ENCODE measurements at places on chromosomes 11 and 22.
A peak's percentile ranks its signal among the peaks of the same experiment; 100 is the strongest.

DNA sequence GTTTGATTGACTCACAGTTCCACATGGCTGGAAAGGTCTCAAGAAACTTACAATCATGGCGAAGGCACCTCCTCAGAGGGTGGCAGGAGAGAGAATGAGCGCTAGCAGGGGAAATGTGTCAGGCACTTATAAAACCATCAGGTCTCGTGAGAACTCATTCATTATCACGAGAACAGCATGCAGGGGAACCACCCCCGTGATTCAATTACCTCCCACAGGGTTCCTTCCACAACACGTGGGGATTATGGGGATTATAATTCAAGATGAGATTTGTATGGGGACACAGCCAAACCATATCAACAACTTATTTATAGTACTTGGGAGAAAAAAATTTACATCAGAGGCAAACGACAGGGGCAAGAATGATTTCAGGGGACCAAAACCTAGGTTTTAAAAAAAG lies 3.0 kb downstream of the ME3 start:
- no peak for DNase-seq

- DNase-seq, result no peak
Observed at GRCh38 chr11:126280595-126280994, 2.3 kb upstream of the TIRAP start.

DNA sequence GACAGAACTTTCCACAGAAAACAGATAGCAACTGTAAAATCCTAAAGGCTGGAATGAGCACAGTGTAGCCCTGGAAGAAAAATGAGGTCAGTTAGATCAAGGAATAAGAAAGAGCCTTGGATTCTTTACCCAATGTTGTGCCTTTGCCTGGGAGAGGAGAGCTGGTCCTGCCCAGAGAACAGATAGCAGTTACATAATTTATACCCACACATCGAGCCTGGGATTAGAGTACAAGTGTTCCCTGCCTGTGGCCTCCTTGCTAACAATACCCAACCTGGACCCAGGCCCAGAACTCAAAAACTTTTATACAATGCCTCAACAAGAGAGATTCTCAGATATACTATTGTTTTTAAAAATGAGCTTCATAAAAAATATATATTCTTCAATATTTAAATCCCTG lies 1998.4 kb downstream of the LRRC4C start:
- no peak for DNase-seq

GRCh38 chr22:40276996-40277823 lies 69.1 kb upstream of the ADSL start:
- DNase-seq, result no peak

DNA sequence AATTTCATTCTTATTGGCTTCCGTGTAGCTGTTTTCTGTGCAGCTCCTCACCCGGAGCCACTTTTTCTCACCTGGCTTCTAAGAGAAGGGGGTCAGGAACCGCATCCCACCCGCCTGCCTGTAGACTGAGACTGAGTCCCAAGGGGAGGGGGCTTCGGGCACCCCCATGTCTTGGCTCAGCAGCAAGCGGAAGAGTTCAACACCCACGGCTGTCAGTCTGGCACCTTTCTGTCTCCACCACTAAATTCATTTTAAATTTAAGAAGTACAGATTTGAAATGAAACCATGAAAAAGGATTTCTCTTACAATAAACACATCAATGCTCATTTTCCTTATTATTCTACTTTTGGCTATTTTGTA lies 66.7 kb downstream of the EFCAB6 start:
- DNase-seq, result no peak

DNA sequence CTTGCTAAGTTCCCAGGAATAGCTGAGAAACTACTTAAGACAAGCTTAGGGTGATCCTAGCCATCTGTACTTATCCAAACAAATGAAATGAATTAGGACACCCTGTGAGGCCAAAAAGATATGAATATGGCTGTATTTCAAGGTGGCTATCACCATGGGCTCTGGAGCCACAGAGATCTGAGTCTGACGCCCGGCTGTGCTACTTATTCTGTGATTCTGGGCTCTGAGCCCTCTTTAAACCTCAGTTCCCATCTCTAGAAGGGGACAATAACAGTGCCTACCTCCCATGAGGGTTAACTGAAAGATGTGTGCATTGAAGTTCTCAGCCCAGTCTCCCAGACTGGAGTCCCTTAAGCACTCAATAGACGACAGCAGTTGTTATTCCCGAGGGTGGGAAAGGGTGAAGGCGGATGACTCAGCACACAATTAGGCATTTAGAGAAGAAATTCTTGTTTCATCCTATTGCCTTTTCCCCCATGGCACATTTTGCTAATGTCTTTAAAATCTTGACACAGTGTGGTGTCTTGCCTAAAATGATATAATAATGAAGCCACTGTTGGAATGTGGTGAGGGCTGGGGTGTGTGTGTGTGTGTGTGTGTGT lies 132.5 kb downstream of the ADAMTS15 start:
- no peak for DNase-seq

GRCh38 chr11:96254087-96254486 lies 88.9 kb downstream of the MAML2 start:
- no peak for DNase-seq

DNA sequence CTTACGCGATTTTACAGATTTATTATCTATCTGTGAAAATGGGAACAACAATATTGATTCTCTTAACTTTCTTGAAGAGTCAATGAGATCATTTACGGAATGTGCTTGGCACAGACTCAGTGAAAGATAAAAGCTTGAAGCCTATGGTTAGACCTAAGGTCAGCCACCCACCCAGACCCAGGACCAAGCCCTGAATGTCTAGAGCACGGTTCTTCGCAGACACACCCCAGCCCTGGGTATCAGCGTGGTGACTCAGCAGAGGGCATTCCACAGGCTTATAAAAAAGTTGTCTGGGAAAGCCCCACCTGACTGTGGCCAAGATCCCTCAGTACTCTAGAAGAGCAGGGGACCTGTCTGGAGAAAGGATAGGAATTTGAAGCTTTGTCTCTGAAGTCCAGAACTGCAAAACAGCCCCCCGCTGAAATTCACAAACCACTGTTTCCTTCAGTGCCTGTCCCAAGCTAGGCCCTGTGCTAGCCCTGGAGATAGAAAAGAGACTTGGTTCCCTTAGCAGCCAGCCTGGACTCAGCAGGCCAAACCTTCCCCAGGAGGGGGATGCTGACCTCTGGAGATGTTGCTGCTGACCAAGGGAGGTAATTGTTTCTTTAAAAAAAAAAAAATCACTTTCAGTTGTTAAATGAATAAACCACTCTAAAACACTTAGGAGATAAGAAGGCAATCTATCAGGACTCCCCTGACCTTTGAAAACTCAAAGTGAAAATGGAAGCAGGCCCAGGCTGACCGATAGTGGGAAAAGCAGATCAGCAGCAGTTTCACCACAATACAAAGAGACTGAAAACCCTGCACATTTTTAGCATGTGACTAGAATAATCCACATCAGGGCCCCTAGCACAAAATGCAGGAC lies 114.0 kb downstream of the ABTB2 start:
- no peak for DNase-seq

DNA sequence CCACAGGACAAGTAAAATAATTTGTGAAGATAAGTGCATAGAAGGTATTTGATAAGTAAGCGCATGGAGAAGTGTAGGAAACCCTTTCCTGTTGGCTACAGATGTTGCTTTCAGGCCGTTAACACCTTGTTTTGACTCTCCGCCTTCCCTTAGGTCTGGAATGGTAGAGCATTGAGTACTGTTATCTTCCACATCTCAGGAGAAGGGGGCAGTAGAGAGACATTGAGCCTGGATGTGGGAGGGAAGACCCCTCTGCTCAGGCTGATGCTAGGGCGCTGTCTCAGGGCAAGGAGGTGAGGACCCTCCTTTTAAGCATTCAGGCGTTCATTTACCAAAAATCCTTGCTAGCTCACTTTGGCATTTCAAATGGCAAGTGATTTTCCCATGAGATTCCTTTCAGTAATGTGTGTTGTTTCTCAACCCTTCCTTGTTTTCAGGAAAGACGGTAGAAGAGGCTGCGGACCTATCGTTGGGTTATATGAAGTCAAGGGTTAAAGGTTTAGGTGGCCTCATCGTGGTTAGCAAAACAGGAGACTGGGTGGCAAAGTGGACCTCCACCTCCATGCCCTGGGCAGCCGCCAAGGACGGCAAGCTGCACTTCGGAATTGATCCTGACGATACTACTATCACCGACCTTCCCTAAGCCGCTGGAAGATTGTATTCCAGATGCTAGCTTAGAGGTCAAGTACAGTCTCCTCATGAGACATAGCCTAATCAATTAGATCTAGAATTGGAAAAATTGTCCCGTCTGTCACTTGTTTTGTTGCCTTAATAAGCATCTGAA lies 27.0 kb upstream of the SCGB1A1 start:
- DNase-seq, result no peak

DNA sequence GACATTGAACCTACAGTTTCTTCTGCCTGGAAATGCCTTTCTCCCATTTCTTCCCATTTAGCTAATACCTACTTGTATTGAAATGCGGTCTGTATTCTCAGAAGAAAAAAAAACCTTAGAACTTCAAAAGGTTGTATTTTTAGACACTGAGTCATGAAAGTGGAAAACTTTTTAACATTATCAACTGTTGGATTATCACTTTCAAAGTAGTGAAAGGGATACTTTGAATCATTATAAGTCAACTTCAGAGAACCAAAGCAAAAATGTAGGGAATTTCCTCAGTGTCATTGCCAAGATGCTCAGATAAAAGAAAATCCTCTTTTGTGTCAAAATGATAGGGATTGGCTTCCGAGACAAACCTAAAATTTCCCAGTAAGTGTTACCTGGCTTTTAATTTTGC lies 6.6 kb downstream of the HOATZ start:
- DNase-seq, result no peak

- DNase-seq, result no peak
Observed at GRCh38 chr11:95849087-95849825, 59.0 kb downstream of the CEP57 start.

DNA sequence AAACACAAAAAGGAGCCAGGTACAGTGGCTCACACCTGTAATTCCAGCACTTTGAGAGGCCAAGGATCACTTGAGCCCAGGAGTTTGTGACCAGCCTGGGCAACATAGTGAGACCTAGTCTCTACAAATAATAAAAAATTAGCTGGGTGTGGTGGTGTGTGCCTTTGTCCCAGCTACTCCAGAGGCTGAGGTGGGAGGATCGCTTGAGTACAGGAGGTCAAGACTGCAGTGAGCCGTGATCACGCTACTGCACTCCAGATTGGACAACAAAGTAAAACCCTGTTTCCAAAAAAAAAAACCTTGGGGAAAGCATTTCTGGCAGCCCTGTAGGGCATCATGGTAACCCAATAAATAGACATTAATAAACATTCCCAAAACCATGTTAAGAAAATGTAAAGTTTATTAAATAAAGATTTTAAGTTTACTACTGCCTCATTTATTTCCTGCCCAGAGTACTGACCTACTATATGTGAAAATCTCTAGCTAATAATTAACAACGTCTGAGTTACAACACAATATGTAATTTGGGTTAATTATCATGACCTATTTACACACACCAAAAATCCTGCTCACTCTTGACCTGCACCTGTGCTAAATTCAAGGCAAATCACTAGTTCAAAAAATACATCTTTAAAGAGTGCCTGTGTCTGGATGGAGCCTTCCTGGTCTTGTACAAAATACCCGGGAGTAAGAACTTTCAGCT lies 8.4 kb downstream of the EEF1G start:
- no peak for DNase-seq

- DNase-seq, result no peak
Observed at GRCh38 chr22:32815059-32815458, 13.6 kb downstream of the TIMP3 start.

DNA sequence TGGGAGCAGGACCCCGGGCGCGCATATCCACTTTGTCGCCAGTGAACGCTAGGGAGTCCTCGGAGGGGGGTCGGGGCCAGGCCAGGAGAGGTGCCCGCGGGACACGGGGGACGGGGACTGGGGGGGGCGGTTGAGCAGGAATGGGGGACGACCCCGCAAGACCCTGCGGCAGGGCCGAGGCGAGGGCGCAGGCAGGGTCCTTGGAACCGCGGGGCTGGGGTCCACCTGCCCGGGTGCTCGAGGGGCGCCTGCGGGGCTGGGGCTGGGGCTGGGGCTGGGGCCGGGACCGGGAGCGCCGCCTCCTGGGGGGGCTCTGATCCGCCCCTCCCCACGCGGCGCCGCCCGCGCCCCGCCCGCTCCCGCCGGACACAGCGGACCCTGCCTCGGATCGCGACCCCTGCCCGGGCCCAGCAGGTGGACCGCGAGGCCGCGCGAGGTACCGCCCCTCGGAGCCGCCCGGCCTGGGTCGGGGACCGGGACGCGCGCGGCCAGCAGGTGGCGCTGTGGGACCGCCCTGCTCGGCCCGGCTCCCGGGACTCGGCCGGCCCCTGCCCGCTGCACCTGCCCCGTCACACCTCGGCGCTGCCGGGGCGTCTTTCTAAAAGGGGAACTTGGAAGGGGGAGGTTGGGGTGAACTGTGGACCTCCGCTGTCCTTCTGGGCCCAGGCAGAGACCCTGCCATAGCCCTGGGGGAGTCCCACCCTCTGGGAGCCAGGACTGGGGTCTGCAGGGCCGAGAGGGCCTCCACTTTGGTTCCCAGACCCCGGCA lies 11.0 kb downstream of the CRELD2 start:
- DNase-seq, result peak; percentile 71

DNA sequence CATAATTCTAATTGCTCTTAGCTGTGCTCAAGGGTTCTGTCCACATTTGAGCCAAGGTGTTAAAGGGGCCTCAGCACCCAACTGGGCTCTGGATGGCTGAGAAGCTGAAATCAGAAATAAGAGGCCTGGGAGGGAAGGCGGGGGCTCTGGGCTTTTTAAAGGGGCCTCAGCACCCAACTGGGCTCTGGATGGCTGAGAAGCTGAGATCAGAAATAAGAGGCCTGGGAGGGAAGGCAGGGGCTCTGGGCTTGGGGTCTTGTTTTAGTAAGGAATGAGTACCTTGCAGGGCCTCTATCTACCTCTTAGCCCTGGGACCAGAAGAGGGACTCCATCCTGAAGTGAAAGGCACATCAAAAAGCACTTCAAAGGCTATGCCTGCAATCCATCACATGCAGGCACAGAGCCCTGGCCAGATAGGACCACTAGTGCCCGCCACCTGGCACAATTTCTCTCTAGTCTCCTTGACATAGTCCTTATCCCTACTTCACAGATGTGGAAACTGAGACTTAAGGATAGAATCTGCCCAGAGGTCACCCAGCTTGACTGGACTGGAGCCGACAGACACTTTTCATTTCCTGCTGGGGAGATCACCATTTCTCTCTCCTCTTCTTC lies 35.6 kb downstream of the DKK3 start:
- no peak for DNase-seq

- DNase-seq, result no peak
Observed at GRCh38 chr11:130202818-130203689, 43.5 kb downstream of the ST14 start.

- no peak for DNase-seq
Observed at GRCh38 chr11:100910808-100911207, 218.8 kb downstream of the PGR start.

DNA sequence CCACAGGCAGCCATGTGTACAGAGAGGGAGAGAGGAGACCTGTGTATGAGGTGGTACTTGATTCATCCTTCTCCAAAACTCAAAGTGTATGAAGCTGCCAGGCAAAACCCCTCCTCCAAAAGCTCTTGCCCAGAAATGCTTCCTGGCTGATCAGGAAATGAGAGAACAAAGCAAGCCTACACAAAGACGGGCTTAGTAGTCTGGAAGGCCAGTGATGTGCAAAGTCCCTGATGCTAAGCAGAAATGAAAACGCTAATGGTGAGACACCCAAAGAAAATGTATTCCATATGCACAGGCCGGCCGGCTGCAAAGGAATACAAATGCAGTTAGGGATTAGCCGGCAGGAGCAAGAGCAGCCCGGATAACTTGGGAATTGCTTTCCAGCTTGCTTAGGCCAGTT lies 234.9 kb upstream of the CADM1 start:
- no peak for DNase-seq

GRCh38 chr11:100785148-100785983 lies 98.3 kb downstream of the ARHGAP42 start:
- DNase-seq, result no peak

- no peak for DNase-seq
Observed at GRCh38 chr11:93289782-93290463, 40.6 kb upstream of the DEUP1 start.

Measured in activated CD4-positive, alpha-beta T cell treated with anti-CD3 and anti-CD28 coated beads for 1 hour (primary cell).